Posterior cingulate gyrus (tissue), 11 donors: ENCODE measurements at places on chromosomes 4 and X.

- DNase-seq: no peak
These were observed 310.0 kb downstream of the PDHA2 start for GRCh38 chr4:96149894-96150293.

DNA sequence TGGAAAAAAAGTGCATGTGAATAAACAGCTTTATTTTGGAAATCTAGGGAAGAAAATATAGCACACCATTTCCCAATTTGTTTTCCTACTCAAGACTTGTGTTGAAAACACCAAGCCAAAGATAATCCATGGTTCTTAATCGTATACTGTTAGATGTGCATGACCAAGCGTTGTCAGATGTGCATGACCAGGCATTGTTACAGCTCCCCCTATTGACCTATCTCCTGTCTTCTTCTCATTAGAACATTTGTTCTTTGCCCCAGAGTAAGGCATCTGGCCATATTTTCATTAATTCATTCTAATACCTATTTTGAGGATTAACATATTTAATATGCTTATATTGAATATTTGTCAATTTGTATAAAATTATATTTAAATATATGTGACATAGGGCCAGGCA, 14.4 kb upstream of the VCX start:
- no peak for DNase-seq

DNA sequence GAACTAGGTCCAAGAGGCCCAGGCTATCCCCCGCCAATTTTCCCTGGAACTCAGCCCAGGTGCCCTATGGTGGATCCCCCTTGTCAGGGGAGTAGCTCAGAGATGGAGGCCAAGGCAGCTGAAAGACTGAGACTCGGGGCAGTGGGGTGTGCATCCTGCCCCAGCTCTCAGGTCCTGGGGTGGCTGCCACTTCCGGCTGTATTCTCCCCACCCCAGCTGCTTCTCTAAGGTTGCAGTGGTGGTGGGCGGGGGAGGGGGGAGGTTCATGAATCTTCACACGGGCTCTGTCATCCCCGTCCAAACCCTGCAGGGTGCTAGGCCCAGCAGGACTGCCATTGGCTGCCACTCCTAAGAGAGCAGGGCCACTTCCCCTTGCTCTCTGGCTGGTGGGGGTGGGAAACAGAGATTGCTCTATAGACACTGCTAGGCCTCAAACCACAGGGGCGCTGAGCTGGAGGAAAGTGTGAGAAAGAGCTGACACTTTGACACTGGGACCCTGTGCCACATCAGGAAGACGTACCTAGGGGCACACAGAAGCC, 1.5 kb downstream of the SASH3 start:
- DNase-seq: no peak

- no peak for DNase-seq
These were observed 80.7 kb upstream of the SCML1 start for GRCh38 chrX:17656556-17656955.

GRCh38 chr4:51872283-51872997, 29.5 kb downstream of the DCUN1D4 start:
- DNase-seq: no peak

DNA sequence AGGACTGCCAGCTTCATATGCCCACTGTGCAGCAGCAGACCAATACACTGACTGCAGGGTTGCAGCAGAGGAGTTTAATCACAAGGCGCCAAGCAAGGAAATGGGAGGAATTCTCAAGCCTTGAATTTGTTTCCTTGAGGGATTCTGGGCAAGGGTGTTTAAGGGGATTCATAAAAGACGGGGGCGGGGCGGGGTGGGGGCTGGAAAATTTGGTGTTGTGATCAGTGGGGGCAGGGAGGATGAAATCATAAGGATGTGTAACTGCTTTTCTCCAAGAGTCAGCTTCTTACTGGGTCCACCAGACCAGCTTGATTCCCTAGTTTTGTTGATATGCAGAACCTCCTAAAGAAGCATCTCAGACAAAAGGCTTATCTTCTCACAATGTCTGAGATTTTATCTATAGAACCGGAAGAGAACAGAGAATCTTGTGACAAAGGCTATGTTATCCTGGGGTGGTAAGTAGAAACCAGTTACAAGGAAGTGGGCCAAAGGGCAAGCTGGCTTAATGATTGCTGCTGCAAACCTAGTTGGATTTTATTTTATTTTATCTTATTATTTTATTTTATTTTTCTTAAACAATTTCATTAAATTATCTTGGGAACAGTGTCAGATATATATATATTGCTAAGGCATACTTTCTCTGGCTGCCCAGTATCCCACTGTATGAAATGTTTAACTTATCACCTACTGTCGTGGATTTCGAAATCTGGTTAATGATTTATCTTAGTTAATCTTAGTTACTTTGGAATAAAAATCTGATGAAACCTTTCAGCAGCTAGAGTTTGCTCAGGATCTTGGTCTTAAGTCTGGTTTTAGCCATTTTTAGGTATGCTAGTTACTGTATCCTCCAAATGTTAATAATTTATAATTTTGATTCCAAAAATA, 276.4 kb downstream of the RPA4 start:
- no peak for DNase-seq

GRCh38 chr4:183599284-183599683, 59.7 kb downstream of the RWDD4 start:
- DNase-seq: no peak

- DNase-seq: no peak
These were observed 30.7 kb downstream of the MOSPD2 start for GRCh38 chrX:14903891-14904290.

GRCh38 chrX:152895724-152896420, 2.0 kb upstream of the ZNF185 start:
- DNase-seq: no peak

DNA sequence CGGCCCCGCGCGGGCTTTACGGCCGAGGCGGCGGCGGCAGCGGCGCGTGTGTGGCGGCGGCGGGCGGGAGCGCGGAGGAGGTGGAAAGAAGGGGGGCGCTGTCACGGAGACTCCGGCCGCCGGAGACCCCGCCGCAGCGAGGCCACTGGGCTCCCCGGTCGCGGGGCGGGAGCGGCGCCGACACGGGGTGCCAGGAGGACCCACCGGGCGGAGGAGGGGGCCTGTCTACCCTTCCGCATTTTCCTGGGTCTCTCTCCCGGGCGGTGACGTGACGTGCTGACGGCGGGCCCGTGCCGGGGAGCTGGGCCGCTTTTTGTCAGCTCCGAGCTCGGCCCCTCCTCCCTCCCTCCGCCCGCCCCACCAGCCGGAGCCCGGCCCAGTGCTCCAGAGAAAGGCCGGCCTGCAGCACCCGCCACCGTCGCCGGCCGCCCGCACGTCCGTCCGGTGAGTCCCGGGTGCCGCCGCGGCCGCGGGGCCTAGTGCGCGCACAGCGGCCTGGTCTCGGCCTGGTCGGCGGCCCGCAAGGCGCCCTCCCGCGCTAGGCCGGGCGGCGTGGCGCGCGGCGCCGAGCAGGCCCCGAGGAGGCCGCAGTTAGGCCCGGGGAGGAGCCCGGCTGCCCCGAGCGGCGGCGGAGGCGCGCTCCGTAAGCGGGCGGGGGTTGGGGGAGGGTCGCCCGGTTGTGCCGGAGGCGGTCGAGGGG, at the start of gene ZFX:
Gene ZFX, plus strand, starts transcription at position 379 of the 700 bp plus-strand sequence. CDS start 23,014 bp downstream, outside the sequence.
- peak; percentile 21 for DNase-seq

DNA sequence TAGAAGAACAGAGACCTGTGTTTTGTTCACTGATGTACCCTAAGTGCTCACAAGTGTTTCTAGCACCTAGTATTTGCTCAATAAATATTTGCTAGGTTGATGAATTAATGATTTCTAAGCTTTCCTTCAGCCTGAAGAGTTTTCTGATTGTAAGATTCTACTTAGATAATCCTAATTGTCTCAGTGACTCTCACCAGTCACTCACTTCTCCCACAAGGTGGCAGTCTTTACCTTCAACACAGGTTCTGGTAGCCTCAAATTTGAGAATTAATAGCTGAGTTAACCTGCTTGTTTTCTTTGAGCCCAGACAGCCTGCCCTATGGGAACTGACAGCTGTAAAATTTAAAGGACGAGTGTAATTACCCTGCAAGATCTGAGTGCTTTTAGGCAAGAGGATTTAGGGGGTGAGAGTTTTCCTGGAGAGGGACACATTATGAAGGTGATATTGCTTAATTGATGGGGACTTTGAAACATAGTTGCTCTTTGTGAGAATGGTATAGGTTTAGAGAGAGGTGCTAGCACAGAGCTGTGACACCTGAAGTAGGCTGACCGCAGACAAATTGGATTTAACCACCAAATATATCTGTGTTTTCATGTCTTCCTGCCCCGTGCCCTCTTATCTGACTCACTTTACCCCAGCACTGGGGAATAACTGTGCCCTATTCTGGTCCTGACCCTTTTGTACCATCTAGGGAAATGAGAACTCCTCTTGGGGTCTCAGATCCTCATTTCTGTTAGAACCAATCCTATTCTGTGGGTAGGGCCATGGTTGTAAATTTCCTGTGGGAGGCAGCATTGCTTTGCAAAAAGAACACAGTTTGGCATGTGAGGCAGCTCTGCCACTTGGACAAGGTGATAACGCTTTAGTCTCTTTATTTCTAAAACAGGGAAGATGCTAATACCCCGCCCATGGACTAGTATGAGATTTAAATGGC, 27.7 kb downstream of the CD38 start:
- peak; percentile 15 for DNase-seq

GRCh38 chr4:77072195-77072753, 3.5 kb downstream of the CCNI start:
- no peak for DNase-seq

- DNase-seq: no peak
These were observed 4.0 kb downstream of the DIPK2B start for GRCh38 chrX:45196701-45197100.

DNA sequence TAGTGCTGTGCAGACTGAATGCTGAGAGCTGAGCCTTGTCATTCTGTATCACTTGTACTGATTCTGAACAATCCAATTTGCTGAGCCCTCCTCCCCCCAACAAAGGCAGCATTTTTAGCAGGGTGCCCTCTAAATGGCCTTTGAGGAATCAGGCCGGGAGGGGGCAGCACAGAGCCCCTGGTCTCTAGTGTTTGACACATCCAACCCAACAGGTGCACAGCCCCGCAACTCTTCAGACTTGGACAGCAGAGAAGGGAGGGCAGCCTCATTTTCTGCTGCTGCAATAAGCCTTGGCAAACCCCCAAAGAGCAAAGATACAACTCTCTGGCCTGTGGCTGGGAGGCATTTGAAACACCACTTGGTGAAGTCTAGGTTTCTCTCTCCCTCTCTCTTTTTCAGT, 3.4 kb downstream of the ATP1B4 start:
- DNase-seq: peak; percentile 17

DNA sequence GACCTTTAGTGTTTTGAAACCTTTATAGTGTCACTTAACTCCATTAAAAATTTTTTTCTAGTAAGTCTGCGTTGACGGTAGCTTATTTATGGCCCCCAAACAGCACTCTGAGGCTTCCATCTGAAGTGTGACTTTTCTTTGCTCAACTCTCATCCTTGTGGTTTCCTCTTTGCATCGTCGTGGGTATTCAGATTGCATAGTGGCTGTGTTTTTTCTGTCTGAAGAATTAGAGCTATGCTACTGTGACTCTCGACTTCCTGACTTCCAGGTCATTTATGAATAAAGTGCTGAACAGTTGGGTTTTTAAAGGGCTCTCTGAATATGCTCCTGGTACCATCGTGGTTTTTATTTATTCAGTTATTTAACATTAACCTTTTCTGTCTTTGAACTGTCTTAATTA, 44.9 kb downstream of the JADE1 start:
- DNase-seq: no peak

DNA sequence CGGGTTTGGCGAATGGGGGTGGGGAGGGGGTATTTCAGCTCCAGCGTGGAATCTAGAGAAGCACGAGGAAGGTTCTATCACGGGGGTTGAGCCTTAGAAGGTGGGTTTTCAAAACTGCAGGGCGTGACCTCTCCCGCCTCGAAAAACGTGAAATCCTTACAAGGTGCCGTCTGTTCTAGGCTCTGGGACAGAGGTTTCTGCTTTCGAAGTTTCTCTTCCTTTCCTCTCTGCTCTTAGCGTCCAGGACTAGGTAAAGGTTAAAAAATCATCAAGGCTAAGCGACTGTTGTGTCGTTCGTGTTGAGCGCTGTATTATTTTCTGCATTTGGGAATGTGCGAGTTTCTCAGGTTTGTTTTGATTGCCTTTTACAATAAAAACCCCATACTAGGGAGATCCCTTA, 1.1 kb downstream of the FHL1 start:
- DNase-seq: no peak

GRCh38 chr4:176753049-176753448, 39.7 kb downstream of the VEGFC start:
- no peak for DNase-seq

DNA sequence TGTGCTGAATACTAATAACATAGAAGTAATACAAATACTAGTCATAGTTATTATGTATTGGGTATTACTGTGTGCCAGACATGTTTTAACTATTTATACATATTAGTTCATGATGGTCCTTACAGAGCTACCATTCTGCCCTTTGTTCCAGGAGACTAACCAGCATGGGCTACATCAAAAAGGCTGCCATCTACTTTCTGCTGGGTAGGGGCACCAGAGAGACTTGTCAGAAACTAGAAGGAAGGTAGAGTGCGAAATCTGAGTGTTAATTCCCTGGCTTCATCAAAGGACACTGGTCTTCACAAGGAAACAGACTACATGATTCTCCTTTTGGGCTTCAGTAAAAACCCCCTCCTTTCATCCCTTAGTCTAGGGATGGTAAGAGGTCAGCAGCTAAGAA, 347.8 kb downstream of the GBA3 start:
- no peak for DNase-seq

DNA sequence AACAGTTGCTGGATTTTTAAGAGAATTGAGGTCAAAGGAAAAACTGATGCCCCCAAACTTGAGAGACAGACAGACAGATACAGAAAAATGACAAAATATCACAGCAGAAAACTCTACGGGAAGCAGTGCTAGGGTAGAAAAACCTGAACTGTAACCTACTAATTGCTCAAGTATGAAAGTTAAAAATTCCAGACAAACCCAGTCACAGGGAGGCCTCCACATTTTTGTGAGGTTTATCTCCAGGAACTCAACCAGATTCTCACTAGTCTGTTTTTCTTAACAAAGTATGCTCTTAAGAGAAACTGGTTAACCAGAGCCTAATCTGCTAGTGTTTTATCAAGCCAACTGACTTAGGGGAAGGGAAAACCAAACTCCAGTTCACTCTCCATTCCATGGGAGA, 19.9 kb upstream of the PPP3CA start:
- no peak for DNase-seq
